ENCODE measurements at places on chromosomes 5 and 9.

DNA sequence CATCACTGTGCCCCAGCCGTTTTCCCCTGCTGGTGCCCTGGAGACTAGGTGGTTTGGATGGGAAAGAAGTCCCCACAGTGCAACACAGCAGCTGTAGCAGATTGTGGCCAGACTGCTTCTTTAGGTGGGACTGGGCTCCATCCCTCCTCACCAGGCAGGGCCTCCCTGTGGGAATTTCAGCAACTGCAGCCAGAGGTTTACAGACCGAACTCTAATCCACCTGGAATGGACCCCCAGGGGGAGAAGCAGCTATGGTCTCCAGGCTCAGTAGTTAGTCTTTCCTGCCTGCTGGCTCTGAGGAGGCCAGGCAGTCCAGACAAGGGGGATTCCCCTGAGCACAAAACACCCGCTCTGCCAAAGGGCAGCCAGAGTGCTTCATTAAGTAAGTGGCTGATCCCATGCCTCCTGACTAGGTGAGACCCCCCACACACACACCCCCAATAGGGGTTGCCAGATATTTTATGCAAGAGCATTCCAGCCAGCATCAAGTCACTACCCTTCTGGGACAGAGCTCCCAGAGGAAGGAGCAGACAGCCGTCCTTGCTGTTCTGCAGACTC, 188.9 kb downstream of the SGCD start:
- no peak for DNase-seq

- DNase-seq = no peak
These were observed 221.7 kb downstream of the ZNF608 start for GRCh38 chr5:124524552-124525232.

DNA sequence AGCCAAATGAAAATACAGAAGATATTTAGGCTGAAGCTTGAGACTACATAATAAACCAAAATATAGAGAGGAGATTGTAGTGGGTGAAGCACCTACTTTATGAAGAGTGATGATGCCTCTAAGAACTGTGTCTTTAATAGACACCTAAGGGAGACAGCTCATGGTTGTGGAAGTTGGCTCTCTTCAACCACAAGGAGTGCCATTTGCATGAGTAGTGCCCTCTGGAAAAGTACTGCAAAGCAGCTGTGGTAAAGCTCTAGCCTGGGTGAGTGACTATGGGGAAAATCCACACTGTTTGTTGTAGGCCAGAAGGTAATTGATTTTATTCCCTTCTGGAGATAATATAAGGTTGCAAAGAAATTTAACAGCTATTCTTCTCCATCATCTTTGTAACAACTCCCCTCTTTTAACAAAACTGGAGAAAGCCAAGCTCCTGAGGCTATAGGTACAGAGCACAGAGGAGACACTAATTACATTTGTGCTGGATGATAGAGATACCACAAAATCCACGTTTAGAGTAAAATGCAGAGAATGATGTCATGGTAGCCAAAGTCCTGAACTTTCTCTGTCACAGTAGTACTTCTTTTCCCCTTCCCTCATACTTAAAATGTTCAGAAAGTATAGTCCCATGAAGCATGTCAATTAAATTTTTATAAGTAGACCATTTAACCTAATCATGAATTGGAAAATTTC, 122.8 kb downstream of the STARD4 start:
- DNase-seq = no peak

DNA sequence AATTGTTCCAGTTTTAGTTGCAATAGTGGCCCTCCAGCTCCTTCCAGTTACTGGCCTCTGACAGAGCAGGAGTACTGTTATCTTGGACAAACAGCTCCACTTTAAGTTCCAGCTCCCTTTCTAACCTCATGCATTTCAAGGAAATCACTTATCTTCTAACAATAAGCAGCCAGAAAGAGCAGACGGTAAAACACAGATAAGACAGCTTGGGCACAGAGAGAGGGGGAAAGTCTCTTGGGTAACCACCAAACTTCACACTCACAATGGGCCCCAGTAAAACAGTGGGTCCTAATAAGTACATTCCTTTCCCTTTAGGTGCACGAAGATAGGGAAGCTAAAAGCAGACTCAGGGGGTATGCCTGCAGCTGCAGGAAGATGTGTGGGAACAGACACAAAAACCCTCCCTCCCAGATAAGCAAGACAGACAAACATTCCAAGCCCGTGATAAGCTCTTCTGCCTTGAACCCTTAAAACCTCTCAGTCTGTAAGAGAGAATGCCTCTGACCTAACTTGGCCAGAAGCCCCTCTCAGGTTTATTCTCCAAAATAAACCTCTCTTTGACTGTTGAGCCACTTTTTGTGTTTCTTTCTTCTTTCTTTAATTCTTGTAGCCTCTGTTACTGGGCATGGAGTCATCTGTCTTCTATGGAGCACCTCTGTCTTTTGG, 30.8 kb downstream of the OR1J1 start:
- DNase-seq = no peak

- DNase-seq = no peak
These were observed 84.0 kb upstream of the NEURL1B start for GRCh38 chr5:172556971-172557461.

DNA sequence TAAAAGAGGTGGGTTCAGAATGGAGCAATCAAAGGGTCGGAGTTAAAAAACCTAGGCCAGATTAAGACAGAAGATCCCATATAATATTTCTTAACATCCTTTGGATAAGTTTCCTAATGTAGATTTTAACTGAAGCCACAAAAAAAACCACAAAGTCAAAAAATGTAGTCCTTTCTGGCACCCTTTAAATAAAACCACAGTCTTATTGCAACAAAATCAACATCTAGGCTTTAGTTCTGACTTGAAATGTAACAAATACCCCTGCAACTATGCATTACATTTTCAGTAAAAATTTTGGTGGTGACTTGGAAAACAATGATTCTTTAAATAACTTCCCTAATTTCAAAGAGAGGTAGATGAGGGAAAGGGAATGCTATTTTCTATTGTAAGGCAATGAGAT, 109.2 kb downstream of the PSAT1 start:
- DNase-seq = no peak
